ENCODE measurements at places on chromosomes 7 and 10.

GRCh38 chr10:106971411-106971831, 193.1 kb downstream of the SORCS1 start:
- DNase-seq, result no peak

GRCh38 chr7:82364671-82365070, 78.9 kb downstream of the CACNA2D1 start:
- no peak for DNase-seq

- no peak for DNase-seq
Observed at GRCh38 chr7:111320133-111320532, 229.2 kb downstream of the LRRN3 start.

GRCh38 chr7:111091593-111092358, 849 bp downstream of the LRRN3 start:
- no peak for DNase-seq

DNA sequence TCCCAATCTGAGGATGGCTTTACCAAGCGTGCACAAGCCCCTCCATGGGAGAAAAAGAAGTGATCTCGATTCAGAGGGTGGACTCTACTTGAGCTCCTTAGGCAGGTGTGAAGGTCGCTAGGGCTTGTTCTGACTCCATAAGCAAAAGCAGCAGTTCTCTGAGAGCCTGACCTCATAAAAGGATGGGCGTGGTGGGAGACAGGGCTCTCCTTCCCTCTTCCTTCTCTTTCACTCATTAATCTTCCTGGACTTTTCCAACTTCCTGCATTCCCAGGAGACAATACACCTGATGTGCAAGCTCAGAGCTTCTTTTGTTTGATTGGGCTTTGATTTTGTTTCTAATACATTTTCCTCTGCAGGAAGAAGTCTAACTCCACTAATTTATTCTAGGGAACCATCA, 22.3 kb upstream of the TMEM72 start:
- DNase-seq, result no peak

DNA sequence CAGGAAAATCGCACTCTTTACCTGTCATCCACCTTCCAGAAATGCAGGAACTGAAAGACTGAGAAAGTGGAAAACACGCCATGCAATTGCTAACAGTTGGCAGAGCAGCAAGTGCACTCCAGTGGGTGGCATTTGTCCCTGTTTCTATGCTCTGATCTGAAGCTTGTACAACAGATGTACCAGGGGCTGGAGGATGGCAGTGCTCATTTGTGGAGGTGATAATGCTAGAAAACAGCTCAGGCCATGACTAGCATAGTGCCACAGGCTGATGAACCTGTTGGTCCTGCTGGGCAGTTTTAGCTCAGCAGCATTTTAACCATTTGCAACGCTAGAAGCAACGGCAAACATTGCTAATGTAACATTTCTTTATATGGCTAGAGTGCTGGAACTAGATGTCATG, 199.9 kb upstream of the NRP1 start:
- DNase-seq, result no peak

All from T-helper 2 cell (primary cell).